Stimulated activated CD4-positive, alpha-beta T cell treated with anti-CD3 and anti-CD28 coated beads, Interleukin-15, amount 100 ng/mL, for 1 hour (primary cell): ENCODE measurements at places on chromosomes 12 and 14.

- no peak for DNase-seq
Observed at GRCh38 chr12:115722181-115722580, 555.3 kb downstream of the MED13L start.

- DNase-seq, result no peak
Observed at GRCh38 chr12:9940375-9940774, 8.2 kb upstream of the CLEC2A start.

- no peak for DNase-seq
Observed at GRCh38 chr12:82440885-82441284, 82.6 kb downstream of the METTL25 start.

DNA sequence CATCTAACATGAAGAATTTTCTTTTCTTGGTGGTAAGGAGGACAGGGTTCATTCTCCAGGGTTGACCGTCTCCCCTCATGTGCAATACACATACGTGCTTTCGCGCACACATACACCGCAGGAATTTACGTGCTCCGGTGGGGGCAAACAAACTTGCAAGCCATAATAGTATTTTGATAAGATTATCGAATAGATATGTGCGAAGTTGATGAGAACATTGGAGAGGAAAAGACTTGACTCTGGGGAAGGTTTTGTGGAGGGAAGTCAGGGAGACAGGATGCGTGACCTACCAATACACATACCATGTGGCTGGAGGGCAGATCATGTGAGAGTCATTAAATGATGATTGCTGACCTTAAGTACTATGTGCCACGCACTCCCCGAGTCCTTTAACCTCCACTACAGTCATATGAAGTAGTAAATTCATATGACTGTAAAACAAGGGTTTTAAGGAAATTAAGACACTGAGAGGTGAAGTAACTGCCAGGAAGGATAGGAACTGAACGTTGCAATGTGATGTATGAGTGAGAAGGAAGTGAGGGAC is 921 bp downstream of the RAD51B start:
- DNase-seq, result no peak

- no peak for DNase-seq
Observed at GRCh38 chr12:122185494-122186082, 2.7 kb downstream of the LRRC43 start.

DNA sequence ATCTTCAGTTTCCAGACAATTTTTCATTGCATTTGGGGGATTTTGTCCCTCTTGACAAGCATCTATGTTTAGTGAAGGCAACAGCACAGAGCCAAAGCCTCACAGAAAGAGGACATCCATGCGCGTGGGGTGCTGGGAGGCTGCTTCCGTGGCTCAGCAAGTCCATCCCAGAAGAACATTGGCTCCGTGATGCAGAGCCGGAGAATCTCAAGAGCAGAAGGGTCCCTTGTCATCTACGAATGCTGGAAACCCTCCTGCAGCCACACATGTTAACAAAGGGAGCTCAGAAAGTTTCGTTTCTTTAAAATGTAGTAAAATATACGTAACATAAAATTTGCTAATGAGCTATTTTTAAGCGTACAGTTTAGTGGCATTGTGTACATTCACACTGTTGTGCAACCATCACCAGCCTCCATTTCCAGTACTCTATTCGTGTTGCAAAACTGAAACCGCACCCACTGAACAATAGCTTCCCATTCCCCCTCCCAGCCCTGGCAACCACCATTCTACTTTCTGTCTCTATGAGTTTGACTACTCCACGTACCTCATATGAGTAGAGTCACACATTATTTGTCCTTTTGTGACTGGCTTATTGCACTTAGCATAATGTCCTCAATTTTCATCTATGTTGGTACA is 185.9 kb downstream of the TTC7B start:
- DNase-seq, result no peak

DNA sequence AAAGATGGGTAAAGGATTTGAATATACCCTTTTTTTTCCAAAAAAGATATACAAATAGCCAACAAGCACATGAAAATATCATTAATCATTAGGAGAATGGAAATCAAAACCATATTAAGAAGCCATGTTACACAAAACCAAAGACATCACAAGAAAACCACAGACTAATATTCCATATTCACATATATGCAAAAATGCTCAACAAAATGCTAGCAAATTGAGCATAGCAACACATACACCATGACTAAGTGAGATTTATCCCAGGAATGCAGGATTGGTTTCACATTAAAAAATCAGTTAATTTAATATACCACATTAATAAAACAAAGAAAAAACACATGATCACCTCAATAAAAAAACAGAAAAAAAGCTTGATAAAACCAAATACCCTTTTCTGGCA is 84.7 kb upstream of the LMNTD1 start:
- DNase-seq, result no peak

DNA sequence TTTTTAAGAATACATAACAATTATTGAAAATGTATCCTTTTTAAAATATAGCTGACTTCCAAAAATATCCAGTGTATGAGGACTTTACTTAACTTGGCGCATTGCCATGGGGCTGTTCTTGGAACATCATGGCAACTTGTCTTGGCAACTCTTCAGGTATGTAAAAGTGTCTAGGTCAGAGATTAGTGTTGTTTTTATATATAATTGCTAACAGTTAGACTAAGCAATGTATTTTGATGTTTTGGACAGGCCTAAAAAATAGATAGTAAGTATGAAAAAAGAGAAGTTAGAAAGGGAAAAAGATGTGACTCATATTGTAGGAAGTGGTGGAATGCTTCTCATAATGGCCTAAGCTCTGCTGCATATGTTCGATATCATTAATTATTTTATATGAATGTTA is 70.9 kb downstream of the MON2 start:
- no peak for DNase-seq

- no peak for DNase-seq
Observed at GRCh38 chr14:33967138-33967537, 16.3 kb upstream of the EGLN3 start.

- no peak for DNase-seq
Observed at GRCh38 chr12:125186471-125187147, 121.4 kb downstream of the AACS start.
